NCI-H1436 (cell line): ENCODE measurements at places on chromosomes 2 and 18.

- no peak for DNase-seq
Measured at GRCh38 chr2:105309147-105309545, 20.4 kb downstream of the TGFBRAP1 start.

DNA sequence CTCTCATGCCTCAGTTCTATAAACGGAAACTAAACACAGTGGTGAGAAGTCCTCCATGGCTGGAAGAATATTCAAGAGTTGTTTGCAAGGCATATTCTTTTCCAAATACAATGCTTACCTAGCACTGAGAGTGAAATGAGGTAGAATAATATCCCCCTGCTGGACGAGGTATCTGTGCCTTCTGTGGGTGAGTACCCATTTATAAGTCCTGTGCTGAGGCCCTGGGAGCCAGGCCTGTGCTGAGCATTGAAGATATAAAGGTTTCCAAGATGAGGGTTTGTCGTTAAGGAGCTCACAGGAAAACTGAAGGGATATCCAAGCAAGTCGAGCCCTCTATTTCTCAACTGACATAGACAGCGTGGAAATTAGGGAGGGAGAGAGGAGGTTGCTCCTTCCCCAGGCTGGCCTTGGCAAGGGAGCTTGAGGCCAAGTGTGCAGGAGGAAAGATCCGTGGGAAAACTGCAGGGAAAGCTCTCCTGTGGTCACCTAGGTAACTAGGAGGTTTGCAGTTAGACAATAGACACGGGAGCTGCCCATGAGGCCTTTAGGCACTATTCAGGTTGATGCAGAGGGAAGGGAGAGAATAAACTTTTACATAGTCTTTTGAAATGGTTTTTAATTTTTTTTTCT lies 17.6 kb downstream of the PTPRM start:
- no peak for DNase-seq

DNA sequence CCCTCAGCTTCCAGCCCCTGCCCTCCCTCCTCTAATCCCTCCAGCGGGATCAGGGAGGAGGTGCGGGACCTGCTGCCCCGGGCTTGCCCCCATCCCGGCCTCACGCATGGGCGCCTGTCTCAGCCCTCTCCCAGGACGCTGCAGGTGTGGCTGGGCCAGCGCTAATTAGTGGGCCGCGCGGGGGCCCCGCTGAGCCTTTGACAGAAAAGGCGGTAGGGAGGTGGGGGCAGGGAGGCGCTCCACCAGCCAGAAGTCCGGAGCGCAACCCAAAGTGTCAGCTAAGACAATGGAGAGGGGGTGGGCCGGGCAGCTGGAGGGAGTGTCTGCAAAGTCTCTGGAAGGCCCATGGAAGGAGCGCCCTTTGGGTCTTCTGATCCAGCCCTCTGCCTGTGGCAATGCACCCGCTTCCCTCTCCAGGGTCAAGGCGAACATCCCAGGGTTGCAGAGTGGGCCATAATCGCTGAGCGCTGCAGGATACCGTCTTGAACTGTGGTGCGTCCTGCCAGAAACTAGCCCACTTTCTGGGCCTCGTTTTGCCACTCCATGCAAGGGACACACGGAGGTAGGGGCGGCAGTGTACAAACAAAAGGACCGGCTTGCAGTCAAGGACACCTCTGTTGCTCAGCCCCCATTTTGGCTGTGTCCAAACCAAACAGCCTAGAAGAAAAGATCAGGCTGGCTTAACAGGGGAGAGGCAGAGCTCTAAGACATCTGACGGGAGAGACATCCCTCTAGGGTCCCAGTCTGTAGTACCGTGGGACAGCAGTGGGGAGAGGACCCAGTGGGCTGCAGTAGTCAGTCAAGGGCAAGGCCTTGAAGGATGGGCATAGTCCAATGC lies 3.5 kb downstream of the ATP6V1B1 start:
- no peak for DNase-seq

- DNase-seq: no peak
Measured at GRCh38 chr18:7630731-7631442, 63.8 kb downstream of the PTPRM start.

- DNase-seq: no peak
Measured at GRCh38 chr18:10476338-10476791, 21.9 kb downstream of the APCDD1 start.

DNA sequence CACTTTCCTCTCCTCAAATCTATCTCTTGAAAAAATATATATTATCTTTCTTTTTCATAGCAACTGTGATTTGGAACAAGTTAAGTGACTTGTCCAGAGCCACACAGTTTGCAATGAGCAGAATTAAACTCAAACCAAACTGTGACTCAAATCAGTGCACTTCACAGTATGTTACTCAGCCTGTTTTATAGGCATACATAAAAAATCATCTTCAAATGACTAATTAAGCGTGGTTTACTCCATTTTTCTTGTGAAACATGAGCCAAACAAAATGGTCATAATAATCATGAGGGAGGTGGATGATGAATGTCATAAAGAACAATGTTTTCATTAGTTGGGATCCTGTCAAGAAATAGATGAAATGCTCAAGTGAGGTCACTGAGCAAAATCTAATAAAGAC lies 6.1 kb upstream of the CCDC178 start:
- DNase-seq: no peak

GRCh38 chr2:45888167-45888566 lies 236.7 kb downstream of the PRKCE start:
- DNase-seq: no peak

DNA sequence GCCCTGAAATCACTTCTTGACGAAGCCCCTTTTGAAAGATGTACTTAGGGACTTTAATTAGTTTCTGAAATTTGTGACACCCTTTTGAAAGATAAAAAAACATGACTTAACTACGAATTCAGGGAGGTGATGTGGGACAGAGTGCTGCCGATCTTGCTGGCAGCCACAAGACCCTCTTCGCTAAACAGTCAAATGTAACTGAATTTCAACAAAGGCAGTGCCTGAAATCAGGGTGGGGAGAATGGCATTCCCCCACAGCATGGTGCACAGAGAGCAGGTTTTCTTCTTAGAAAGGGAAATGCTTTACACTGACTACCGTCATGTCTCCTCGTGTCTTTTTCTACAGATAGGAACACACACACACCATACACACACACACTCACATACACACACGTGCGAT lies 640.2 kb upstream of the POU3F3 start:
- no peak for DNase-seq

DNA sequence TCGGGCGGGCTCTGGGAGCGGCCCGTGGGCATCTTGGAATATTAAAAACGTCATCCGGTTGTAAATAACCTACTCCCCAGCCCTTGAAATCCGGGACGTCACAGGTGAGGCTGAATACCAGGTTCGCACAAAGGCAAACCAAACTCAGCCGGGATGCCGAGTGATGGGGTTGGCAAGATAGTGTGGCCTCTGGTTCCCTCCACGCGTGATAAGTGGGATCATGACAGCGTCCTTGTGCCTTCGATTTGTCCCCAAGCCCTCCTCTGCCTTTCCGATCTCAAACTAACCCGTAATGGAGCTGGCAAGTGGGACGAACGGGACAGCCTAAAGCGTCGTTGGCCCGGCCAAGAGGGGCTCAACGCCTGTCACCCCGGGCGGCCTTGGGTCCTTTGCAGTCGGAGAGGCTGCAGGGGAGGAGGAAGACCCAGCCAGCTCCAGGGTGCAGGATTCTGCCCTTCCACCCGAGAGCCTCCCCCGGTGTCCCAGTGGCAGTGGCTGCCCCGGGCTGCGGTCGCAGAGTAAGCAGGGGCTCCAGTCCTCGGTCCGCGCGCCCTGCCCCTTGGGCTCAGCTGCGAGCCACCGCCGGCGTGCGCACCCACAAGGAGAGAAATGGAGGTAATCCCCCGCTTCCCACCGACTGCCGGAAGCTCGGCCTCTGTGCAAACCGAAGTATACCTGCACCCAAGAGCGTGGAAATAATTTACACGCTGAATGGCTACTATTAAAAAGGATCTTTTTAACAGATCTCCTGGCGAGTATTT lies 13.4 kb upstream of the PAX3 start:
- DNase-seq: no peak

- DNase-seq: no peak
Measured at GRCh38 chr18:55220523-55220922, 261.3 kb upstream of the CCDC68 start.

DNA sequence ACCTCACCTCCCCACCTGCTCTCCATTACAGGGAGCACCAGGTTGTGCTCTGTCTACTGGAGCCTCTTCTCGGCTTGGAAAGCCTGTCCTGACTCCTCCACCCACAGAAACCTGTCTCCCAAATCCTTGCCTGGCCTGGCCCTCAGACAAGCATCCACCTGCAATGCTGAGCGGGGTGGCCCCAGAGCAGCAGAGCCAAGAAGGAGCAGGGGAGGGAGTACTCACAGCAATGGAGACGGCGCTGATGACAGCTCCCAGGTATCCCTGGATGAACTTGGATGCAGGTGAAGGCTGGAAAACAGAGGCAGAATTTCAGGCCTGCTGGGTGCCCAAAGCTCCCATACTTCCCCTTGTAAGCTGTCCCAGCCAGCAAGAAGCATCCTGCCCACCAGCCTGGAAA lies 72.8 kb downstream of the SFXN5 start:
- no peak for DNase-seq

- no peak for DNase-seq
Measured at GRCh38 chr2:121283670-121284462, 1.1 kb downstream of the TFCP2L1 start.

GRCh38 chr2:223669453-223670225 lies 67.5 kb upstream of the SCG2 start:
- no peak for DNase-seq

DNA sequence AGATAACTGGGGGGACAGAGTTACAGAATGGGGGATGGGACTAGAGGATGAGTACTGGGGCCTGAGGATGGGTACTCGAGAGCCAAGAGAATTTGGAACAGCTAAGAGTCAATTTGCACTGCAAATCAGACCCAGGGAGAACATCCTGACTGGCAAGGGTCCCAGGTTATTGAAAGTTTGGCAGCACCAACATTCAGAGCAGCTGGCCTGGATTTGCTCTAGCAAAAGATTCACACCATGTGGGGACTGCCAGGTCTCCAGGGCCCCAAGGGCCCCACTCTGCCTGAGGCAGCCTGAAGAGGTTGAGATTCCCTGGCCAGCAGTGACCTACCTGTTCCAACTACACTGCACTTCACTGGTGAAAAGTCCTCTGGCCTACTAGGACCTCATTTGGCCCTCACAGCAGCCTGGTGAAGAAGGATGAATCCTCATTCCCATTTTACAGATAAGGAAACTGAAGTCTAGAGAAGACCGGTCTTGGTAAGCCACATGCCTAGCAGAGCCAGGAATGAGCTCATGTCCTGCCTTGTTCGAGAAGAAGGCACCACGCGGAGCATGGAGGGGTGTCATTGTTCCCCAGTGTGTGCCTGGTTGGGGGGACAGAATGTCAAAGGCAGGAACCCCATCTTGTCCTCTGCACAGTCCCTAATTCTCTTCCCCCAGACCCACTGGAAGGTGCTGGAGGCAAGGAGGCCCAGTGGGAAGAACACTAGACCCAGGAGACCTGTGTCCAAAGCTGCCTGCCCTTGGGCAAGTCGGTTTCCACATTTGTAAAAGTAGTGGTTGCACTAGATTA lies 258.6 kb downstream of the TNS1 start:
- DNase-seq: no peak

- DNase-seq: no peak
Measured at GRCh38 chr18:23330423-23330822, 122.7 kb upstream of the RIOK3 start.

GRCh38 chr2:231099918-231100317 lies 24.9 kb downstream of the HTR2B start:
- DNase-seq: no peak
